ENCODE measurements at places on chromosomes 13 and 19.
A peak's percentile ranks its signal among the peaks of the same experiment; 100 is the strongest.

DNA sequence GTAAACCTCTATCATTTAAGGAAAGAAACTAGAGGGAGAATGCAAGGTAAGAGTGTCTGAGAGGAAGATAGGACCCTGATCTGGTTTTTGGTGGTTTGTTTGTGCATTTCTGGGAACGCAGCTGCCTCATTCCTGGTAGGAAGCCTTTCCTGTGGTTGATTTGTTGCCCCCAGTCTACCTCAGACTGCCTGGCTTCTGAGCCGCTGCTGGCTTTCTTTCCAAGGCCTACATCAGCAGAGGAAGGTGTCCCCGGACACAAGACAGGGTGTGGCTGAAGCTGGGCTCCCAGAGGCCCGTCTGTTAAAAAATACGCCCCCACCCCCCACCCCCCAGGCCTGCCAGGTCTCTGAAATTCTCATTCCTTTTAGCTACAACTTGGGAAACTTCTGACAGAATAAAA, 42.6 kb downstream of the C13orf42 start:
- DNase-seq: no peak

GRCh38 chr13:90997951-90998350, 349.5 kb upstream of the MIR17HG start:
- DNase-seq: no peak

- peak; percentile 22 for DNase-seq
These were observed 16.5 kb upstream of the ZNF8 start for GRCh38 chr19:58261968-58262921.

DNA sequence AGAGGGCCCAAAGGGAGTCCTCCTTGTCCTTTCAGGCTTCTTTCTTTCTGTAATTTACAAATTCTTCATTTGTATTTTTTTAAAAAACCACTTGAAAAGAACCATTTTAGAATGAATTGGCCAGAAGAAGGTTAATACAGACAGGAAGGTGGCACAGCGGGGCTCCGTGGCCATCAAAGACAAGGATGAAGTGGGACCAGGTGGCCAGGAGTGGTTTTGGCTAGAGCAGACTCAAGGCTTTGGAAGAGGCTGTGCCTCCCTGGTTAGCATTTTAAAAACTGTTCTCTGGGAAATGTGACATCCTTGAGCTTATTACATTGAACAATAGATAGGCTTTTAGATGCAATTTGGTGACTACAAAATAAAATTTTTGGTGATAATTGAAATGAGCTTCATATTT, 48.4 kb downstream of the ATP8A2 start:
- no peak for DNase-seq

DNA sequence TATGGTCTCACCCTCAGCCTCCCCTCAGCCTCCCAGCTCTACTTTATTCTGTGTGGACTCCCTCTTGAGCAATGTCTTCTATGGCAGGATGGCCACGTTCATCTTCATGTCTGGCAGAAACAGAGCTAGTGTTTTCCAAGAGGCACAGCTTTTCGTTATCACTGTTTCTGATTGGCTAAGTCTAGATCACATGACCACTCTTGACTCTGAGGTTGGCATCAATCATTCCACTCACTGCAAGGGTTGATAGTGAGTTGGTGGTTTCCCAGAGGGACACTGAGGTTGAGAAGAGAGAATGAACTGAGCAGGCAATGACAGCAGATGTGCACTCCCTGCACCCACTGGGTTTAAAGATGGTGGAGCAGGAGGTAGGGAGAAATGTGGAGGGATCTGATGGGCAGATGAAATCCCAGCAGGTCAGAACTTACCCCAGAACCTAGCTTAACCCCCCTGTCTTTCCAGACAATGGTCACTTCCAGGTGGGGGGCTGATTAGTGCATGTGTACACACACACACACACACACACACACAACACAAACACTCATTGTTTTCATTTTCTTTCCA, 26.3 kb upstream of the UQCRFS1 start:
- no peak for DNase-seq

DNA sequence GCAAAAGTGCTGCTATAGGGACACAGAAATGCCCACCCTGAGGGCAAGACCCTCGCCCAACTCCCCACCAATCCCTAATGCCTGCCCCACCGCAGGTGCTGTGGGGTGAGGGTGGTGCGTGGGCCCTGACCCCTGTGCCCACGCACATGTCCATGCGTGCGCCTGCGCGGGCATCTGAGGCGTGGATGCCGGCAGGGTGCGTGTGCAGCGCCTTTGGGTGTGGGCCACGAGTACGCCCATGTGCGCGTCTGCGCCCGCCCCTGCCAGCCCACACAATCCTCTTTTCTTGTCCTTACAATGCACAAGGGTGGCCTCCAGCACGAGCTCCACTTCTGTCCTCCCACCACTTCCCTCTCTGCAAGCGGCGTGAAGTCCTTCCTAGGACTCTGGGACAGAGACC, 14.3 kb downstream of the FUT6 start:
- no peak for DNase-seq

DNA sequence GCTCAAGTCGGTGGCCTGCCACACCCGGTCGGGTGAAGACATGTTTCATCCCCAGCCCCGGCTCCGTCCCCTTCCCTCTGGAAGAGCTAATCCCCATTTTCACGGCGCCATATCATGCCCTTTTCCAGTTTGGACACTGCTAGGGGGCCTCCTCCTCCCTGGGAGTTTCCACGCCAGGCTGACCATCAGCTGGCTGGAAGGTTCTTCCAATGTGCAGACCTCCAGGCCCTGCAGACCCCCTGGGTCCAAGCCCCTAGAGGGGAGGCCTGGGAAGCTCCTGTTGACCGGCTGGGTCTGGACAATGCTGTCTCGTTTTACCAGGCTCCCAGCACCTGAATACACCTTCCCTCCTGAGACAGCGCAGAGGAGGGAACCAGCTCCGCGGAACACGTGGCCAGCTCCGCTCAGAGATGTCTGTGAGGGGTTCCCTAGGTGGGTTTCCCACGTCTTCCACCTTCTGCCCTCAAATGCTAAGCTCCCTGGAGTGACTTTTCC, 44.7 kb upstream of the RANBP3 start:
- DNase-seq: no peak

GRCh38 chr13:65638572-65639168, 1591.5 kb downstream of the PCDH9 start:
- DNase-seq: no peak

- DNase-seq: no peak
These were observed 113.2 kb downstream of the MYCBP2 start for GRCh38 chr13:77213644-77214043.

DNA sequence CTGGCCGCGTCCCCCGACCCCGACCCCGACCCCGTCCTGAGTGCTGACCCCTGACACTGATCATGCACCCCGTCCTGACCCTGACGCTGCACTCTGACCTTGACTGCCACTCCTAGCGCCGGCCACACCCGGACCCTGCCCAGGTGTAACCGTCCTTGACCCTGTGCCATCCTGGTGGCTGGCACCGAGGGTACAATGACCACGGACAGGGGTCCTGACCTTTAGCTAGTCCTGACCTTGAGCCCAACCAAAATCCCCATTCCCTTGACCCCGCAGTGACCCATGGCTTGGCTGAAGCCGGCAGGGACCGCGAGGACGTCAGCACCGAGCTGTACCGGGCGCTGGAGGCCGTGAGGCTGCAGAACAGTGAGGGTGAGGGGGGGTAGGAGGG, 25.9 kb downstream of the CLEC4M start:
- no peak for DNase-seq

GRCh38 chr19:35986111-35986510, 8.9 kb upstream of the SDHAF1 start:
- DNase-seq: no peak

GRCh38 chr19:42606660-42607351, 12.1 kb upstream of the CEACAM8 start:
- no peak for DNase-seq

DNA sequence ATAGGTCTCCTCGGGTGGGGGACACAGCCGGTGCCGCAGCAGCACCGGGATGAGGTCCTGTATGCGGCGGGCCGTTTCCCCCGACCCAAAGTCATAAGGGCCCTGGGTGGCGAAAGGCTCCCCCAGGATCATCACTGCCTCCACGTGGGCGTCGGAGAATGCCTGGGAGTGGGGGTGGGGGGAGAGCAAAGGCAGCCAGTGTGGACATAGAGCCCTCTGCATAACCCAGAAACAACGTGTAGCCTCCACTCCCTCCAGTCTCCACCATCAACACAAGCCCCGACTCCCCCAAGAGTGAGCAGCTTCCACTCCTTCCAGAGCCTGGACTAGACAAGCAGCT, 1.7 kb upstream of the NUMBL start:
- no peak for DNase-seq

DNA sequence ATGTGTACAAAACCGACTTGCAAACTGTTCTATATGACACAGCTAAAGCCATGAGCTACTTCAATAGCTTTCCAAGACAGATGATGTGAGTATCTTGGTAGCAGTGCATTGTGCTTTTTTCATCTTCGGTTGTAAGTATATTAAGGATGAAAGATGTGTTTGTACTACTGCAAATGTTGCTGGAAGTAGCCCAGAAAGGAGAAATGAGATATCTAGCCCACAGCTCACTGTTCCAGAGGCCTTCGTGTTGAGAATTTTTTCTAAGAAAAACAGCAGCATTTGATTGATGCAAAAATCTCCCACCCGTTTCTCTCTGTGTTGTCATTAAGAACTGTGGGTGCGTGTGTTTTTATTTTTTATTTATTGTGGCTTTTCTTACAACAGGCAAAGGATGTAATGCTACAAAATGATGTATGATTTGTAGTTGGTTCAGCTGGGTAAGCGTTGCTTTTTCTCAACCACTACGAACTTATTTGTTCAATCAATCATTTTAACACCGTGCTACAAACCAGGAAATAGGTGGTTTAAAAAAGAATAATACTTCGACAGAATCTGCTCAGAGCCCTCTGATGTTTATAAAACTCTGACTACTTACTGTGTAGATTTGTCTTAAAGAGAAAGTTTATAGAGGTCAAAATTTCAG, 41.6 kb upstream of the RFC3 start:
- DNase-seq: no peak

DNA sequence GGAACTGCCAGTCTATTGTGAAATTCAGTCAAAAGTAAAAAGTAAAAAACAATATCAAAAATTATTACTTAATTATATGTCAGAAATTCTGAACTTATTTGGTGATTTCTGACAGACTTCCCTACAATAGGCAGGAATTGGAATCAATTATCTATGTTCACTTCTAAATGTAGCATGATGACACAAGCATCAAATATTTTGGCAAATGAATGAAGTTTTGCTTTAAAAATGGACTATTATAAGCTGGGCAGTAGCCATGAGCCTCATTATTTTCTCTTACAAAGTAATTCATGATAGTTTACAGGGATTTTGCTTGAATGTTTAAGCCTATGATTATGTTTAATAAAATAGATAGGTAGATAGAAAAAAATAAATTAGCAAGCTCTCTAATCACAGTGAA, 582.6 kb downstream of the SLITRK6 start:
- no peak for DNase-seq

- peak; percentile 92 for DNase-seq
These were observed 5.6 kb downstream of the C5AR1 start for GRCh38 chr19:47315125-47315821.

DNA sequence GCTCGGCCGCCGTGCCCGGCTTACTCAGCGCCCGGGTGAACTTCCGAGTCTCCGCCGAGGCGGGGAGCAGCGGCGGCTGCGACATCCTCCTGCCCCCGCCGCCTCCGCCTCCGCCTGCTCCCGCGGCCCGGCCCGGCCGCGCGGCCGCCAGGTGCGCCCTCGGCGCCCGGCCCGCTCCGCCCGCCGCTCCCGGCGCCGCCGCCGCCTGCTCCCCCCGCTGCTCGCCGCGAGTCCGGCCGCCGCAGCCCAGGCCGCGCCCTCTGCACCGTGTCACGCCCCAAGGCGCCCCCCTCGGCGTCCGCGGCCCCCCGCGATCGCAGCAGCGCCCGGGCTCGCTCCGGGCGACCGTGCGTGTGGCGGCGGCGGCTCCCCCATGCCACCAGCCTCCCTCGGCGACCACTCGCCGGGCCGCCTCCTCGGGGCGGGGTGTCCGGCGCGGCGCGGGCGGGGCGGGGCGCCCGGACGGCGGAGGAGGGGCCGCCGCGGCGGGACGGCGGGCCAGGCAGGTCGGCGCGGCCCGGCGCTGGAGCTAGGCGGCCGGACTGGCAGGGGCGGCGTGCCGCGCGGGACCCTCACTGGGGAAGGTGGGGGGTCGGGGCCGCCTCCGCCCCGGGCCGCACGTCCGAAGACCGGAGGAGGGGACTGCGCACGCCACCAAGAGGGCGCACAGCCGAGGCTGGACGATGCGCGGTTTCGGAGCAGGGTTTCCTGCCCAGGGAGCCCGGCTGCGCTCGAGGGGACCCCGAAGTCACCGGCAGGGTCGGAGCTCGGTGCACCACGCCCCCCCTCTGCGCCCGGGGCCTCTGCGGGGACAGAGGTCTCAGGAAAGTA, 108.6 kb upstream of the DOCK9 start:
- DNase-seq: no peak

- DNase-seq: no peak
These were observed 101.7 kb downstream of the TNFRSF19 start for GRCh38 chr13:23671897-23672296.

DNA sequence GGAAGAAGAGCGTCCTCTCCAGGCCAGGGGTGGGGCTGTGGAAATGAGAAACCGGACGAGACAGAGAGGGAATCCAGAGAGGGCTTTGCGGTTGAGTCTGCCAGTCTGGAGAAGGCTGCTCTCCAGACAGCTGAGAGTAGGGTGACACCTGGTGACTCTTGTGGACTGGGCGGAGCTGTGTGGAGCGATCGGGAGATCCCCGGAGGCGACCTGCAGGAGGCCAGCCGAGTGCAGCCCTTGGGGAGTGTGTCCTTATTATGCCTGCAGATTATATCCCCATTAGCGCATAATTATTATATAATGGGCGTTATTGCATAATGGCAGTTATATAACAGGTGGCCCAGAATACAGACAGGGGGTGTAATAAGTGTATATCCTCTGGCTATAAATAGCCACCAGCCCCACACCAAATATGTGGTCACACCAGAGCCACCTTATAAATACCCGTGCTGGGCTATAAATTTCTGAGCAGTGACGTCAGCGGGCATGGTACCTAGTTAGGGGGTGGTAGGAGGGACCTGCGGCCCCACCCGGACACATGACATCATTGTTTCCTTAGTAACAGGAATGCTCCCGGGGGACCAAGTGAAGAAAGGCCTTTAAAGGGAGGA, 41.2 kb downstream of the NFIX start:
- no peak for DNase-seq

GRCh38 chr19:7744199-7744786, 3.0 kb downstream of the CD209 start:
- no peak for DNase-seq

DNA sequence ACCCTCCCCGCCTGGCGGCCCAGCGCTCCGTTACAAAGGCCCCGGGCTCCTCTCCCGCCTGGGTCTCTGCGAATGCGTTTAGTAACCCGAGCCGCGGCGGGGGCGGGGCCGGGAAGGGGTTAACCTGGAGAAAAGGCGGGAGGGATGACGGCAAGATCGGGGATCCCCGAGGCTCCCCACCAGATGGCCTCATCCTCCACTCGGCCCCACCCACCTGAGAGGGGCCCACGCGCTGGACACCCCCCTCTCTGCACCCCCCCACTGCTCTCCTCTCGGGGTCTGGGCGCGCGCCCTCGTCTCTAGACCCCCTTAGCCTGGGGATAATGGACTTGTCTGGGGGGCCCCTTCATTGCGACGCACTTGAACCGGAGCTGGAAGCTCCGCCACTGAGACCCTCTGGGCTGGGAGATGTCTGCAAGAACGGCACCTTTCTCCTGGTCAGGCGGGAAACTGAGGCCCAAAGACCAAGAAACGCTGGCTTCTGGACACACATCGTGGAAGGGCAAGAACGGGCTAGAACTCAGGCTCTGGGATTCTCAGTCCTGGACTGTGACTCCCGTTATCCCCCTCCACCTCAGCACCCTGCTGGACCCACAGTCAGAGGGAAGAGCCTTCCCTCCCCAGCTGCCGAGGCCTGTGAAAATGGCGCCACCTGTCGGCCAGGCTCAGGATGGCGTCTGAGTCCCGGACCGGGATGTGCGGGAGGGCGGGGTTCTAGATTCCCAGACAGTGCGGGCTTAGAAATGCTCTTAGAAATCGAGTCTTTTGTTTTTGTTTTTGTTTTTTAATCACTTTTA, 2.9 kb upstream of the LTBP4 start:
- peak; percentile 95 for DNase-seq

Data from cardiac septum (tissue), 1 donor.